ENCODE measurements at places on chromosomes 11 and 22. TPM values are rescaled to one million over a fixed set of nuclear protein-coding genes. Genes with fewer than 3 reads are reported as not detected.

Gene RTN4RL2
- total RNA-seq, result 1.1 TPM

Gene VSIG10L2
- not detected for total RNA-seq

Gene TRIM51
- total RNA-seq, result not detected

Gene RAB3IL1
- 0.28 TPM for total RNA-seq

Gene ANO9
- total RNA-seq, result 105 TPM

Gene NXPE2
- total RNA-seq, result not detected

Gene SCUBE2
- total RNA-seq, result 0.82 TPM

Gene SLC22A25
- total RNA-seq, result not detected

Gene FAM111B
- 1.3 TPM for total RNA-seq

Gene OR8D1
- not detected for total RNA-seq

Gene DMC1
- total RNA-seq, result not detected

GRCh38 chr11:6321356-6321755, 1.1 kb upstream of the CAVIN3 start:
- peaks cover 9% of the 10 kb centered on the region for H3K4me1 ChIP-seq
- H3K27ac ChIP-seq, result no peak overlapping the region
- no peaks in the 10 kb centered on the region for H3K36me3 ChIP-seq
- no peak overlapping the region for H3K4me3 ChIP-seq
- no peak for DNase-seq
- H3K27me3 ChIP-seq, result peaks cover 17% of the 10 kb centered on the region

GRCh38 chr22:44648821-44649565, 53.0 kb upstream of the PRR5 start:
- no peaks in the 10 kb centered on the region for H3K4me1 ChIP-seq
- H3K27me3 ChIP-seq, result peaks cover 2% of the 10 kb centered on the region
- no peak overlapping the region for H3K4me3 ChIP-seq
- no peaks in the 10 kb centered on the region for H3K36me3 ChIP-seq

- H3K4me3 ChIP-seq, result no peak overlapping the region
- H3K4me1 ChIP-seq, result no peaks in the 10 kb centered on the region
- H3K27me3 ChIP-seq, result no peaks in the 10 kb centered on the region
- no peak overlapping the region for H3K27ac ChIP-seq
These were observed 29.3 kb downstream of the RPL3 start for GRCh38 chr22:39289975-39290720.

DNA sequence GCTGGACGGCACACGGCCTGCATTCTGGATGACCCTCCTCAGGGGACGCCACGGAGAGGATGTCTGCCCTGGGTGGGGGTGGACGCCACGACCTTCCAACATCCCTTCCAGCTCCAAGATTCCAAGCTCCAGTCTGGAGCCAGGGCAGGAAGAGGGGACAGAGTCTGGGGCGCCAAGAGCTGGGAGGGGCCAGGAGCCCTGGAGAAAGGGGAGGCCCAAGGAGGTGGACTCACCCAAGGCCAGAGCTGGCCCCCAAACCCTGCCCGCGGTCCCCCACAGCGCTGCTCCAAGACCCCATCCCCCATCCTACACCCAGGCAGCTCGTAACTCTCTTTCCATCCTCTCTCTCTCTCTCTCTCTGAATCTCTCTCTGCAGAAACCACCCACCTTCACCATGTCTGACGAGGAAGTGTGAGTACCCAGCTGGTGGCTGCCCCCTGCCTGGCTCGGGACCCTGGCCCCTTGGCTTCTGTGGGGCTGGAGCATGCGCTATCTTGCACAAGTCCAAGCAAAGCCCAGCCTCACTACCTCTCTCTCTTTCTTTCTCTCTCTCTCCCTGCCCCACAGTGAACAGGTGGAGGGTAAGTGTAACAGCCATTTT, 3.1 kb downstream of the TNNT3 start:
- H3K27ac ChIP-seq, result no peak overlapping the region
- H3K27me3 ChIP-seq, result peaks cover 55% of the 10 kb centered on the region
- no peak overlapping the region for H3K4me3 ChIP-seq
- peaks cover 33% of the 10 kb centered on the region for H3K4me1 ChIP-seq
- DNase-seq, result no peak

GRCh38 chr11:6566704-6567370, 36.6 kb downstream of the RRP8 start:
- H3K4me1 ChIP-seq, result no peaks in the 10 kb centered on the region
- H3K4me3 ChIP-seq, result no peak overlapping the region
- H3K27me3 ChIP-seq, result no peaks in the 10 kb centered on the region
- H3K27ac ChIP-seq, result no peak overlapping the region
- no peak for DNase-seq
- peaks cover 13% of the 10 kb centered on the region for H3K36me3 ChIP-seq

DNA sequence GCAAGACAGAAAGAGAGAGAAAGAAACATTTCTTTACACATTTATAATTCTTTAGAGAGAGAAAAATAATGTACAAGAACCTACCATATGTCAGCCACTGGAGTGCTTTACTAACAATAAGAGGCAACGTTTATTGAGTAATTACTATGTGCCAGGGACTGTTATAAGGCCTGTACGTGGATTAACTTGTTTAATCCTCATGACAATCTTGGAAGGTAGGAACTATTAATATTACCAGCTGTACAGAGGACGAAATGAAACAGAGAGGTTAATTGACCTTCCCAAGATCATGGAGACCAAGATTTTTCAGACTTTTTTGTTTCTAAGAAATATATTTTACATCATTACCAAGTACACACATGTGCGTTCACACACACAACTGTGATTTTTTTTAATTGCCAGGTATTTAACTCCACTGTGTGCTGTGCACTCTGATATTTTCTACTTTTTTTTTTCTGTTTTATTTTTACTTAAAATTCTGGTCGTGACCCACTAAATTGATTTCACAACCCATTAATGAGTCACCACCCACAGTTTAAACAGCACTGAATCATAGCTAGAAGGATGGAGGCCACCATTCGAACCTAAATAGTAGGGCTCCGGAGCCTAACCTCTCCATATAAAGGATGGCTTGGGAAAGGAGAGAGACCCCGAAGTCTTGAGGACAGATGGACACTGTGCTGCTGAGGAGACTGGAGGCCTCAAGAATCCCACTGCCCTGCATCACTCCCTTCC, 21.4 kb downstream of the CREB3L1 start:
- H3K27ac ChIP-seq, result no peak overlapping the region
- peaks cover 44% of the 10 kb centered on the region for H3K27me3 ChIP-seq
- H3K4me3 ChIP-seq, result no peak overlapping the region
- no peaks in the 10 kb centered on the region for H3K36me3 ChIP-seq

- no peak for DNase-seq
- H3K27me3 ChIP-seq, result no peaks in the 10 kb centered on the region
- no peak overlapping the region for H3K4me3 ChIP-seq
These were observed 1.8 kb upstream of the GDPD4 start for GRCh38 chr11:77303328-77303727.

- H3K4me1 ChIP-seq, result peaks cover 75% of the 10 kb centered on the region
- DNase-seq, result peak; percentile 73
- no peaks in the 10 kb centered on the region for H3K36me3 ChIP-seq
These were observed at the start of gene JAML for GRCh38 chr11:118224511-118225188. Gene JAML (minus strand): TSS chr11:118225011. CDS start chr11:118214866, 10,145 bp downstream.

- no peak overlapping the region for H3K27ac ChIP-seq
- no peak for DNase-seq
- H3K4me1 ChIP-seq, result no peaks in the 10 kb centered on the region
These were observed 15.0 kb downstream of the SLC35E4 start for GRCh38 chr22:30650508-30651116.

DNA sequence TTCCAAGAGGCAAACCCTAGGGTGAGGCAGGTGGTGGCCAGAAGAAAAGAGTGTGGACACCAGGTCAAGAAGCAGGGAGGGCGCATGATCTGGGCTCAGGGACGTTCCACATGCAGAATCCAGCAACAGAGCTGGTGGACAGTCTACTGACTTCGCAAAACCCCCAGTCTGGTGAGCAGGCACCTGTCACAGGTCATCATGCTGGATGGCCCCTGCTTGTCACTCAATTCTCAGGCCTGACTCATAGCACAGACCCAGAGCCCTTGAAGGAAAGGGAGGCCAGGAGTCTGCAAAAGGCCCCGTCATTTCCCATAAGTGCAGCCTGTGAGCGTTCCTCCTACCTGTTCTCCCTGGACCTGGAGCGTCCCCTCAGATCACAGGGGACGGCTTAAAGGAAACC, 18.2 kb downstream of the APOL4 start:
- H3K4me3 ChIP-seq, result no peak overlapping the region
- H3K27me3 ChIP-seq, result peaks cover 12% of the 10 kb centered on the region
- H3K27ac ChIP-seq, result no peak overlapping the region
- DNase-seq, result no peak

DNA sequence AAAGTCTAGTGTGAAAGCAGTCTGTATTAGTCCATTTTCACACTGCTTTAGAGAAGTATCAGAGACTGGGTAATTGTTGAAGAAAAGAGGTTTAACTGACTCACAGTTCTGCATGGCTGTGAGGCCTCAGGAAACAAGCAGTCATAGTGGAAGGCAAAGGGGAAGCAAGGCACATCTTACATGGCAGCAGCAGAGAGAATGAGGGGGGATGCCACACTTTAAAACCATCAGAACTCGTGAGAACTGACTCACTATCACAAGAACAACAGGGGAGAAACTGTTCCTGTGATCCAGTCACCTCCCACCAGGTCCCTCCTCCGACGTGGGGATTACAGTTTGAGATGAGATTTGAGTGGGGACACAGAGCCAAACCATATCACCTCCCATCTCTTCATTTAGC, 13.8 kb upstream of the TUBA8 start:
- no peak overlapping the region for H3K4me3 ChIP-seq
- H3K4me1 ChIP-seq, result no peaks in the 10 kb centered on the region
- DNase-seq, result no peak
- H3K27ac ChIP-seq, result no peak overlapping the region
- H3K36me3 ChIP-seq, result peaks cover 12% of the 10 kb centered on the region
- no peaks in the 10 kb centered on the region for H3K27me3 ChIP-seq

- peak; percentile 69 for DNase-seq
- H3K36me3 ChIP-seq, result no peaks in the 10 kb centered on the region
- peaks cover 34% of the 10 kb centered on the region for H3K4me1 ChIP-seq
- H3K4me3 ChIP-seq, result no peak overlapping the region
- no peak overlapping the region for H3K27ac ChIP-seq
These were observed 7.7 kb downstream of the LPXN start for GRCh38 chr11:58567889-58568512.

- DNase-seq, result no peak
- no peaks in the 10 kb centered on the region for H3K36me3 ChIP-seq
- no peak overlapping the region for H3K4me3 ChIP-seq
These were observed 24.6 kb upstream of the YWHAH start for GRCh38 chr22:31919730-31920129.

DNA sequence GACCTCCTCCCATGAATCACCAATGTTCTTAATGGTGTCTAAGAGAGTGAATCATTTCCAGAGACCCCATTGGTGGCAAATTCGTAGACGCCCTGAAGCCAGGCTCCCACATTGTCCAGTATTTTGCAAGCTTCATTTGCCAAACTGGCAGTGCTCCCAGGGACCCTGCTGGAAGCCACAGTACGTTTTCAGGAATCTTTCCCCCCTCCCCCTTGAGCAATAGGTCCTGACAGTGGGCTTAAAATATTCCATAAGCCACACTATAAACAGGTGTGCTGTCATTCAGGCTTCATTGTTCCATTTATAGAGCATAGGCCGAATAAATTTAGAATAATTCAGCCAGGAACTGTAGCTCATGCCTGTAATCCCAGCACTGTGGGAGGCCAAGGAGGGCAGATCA, 125.3 kb downstream of the MORC2 start:
- DNase-seq, result no peak
- H3K4me1 ChIP-seq, result no peaks in the 10 kb centered on the region
- no peaks in the 10 kb centered on the region for H3K36me3 ChIP-seq
- no peak overlapping the region for H3K27ac ChIP-seq

DNA sequence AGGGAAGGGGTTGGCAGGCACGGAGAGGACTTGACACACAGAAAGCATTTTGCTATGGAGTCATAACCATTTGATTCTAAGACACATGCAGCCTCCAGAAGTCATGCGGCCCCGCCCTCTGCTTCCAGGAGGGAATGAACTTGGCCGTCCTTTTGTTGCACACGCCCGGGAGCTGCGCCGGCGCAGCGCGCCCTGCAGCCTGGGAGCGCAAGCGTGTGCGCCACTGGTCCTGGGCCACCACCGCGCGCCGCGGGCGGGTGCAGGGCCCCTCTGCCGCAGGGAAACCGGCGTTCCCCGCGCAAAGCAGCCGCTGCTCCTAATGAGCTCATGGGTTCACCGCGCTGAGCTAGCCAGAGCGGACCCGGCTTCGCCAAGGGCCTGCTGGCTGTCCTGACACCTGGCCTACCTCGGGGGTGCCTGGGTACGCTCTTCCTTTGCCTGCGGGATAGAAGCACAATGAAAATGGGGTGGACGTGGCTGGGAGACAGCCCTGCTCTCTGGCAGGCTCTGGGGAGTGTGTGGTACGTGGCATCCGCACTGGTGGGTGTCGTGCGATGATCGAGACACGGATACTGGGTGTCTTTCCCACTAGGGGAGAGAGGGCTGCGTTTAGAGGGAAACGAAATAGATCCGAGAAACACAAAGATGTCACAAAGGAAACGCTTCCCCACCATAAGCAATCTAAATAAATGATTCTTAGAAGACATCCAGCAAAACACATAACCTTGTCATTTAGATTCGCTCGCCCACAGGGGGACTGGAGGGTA, 669 bp downstream of the MICAL3 start:
- DNase-seq, result no peak
- H3K27me3 ChIP-seq, result peaks cover 41% of the 10 kb centered on the region
- peaks cover 3% of the 10 kb centered on the region for H3K4me1 ChIP-seq
- no peak overlapping the region for H3K27ac ChIP-seq
- H3K36me3 ChIP-seq, result no peaks in the 10 kb centered on the region

DNA sequence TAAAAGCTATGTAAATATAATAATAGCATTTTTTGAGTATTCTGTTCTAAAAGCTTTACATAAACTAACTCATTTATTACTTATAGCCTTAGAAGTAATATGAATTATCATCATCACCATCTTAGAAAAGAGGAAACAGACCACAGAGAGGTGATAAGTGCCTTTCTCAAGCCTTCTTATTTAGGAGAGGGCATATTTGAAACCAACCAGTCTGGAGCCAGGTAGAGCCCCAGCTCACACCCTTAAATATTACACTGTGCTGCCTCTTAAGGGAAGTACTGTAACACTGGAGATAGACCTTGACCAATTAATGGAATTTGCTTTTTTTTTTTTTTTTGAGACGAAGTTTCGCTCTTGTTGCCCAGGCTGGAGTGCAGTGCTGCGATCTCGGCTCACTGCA, 2.3 kb downstream of the BCO2 start:
- no peaks in the 10 kb centered on the region for H3K27me3 ChIP-seq
- H3K4me3 ChIP-seq, result no peak overlapping the region
- H3K4me1 ChIP-seq, result peaks cover 4% of the 10 kb centered on the region
- H3K36me3 ChIP-seq, result no peaks in the 10 kb centered on the region
- no peak for DNase-seq

GRCh38 chr11:9118277-9118676, 26.9 kb upstream of the SCUBE2 start:
- H3K27ac ChIP-seq, result no peak overlapping the region
- H3K36me3 ChIP-seq, result no peaks in the 10 kb centered on the region
- H3K4me1 ChIP-seq, result no peaks in the 10 kb centered on the region
- H3K4me3 ChIP-seq, result no peak overlapping the region

- peaks cover 33% of the 10 kb centered on the region for H3K27me3 ChIP-seq
- no peak for DNase-seq
- no peak within 1 kb of the TSS for H3K4me3 ChIP-seq
- no peaks in the 10 kb centered on the region for H3K4me1 ChIP-seq
These were observed at the start of gene PKP3 for GRCh38 chr11:394034-394857. Gene PKP3 (plus strand): TSS chr11:394209. CDS start chr11:394293, 84 bp downstream.

- H3K4me1 ChIP-seq, result no peaks in the 10 kb centered on the region
- no peak overlapping the region for H3K27ac ChIP-seq
- no peak for DNase-seq
These were observed 134.2 kb upstream of the NECTIN1 start for GRCh38 chr11:119863236-119863635.

All from T-cell (primary cell).